Adrenal gland (tissue), 19 donors: ENCODE measurements at places on chromosomes 11 and 22.

DNA sequence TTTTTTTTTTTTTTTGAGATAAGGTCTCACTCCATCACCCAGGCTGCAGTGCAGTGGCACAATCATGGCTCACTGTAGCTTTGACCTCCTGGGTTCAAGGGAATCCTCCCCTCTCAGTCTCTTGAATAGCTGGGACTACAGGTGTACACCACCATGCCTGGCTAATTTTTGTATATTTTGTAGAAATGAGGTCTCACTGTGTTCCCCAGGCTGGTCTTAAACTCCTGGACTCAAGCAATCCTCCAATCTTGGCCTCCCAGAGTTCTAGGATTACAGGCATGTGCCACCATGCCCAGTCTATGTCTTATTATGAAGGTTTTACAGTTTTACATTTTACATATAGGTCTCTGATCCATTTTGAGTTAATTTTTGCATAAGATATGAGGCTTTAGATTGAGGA lies 20.4 kb upstream of the MAPK1 start:
- DNase-seq: no peak

DNA sequence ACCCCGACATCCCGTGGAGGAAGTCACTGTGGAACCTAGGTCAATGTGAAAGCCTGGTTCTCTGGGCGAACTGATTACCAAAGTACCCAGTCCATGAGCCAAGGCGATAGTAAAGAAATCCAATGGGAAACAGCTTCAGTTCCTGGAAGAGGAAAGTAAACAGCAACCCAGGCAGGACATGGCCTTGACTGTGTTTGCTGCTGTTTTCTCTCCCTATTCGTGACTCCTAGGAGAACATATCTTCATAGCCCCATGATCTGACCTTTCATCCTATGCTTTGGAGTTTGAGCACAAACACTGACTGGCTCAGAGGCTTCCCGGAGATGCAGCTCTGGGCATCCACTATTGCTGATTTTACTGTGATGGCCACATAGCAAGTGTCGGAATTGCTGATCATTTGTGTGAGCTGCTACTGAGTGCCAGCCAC lies 45.1 kb downstream of the LRFN4 start:
- no peak for DNase-seq

GRCh38 chr22:29702931-29703501 lies 16.8 kb upstream of the CABP7 start:
- no peak for DNase-seq

GRCh38 chr11:109075976-109076375 lies 346.0 kb upstream of the C11orf87 start:
- no peak for DNase-seq

- DNase-seq: no peak
Observed at GRCh38 chr11:78065203-78065602, 1.5 kb downstream of the THRSP start.

DNA sequence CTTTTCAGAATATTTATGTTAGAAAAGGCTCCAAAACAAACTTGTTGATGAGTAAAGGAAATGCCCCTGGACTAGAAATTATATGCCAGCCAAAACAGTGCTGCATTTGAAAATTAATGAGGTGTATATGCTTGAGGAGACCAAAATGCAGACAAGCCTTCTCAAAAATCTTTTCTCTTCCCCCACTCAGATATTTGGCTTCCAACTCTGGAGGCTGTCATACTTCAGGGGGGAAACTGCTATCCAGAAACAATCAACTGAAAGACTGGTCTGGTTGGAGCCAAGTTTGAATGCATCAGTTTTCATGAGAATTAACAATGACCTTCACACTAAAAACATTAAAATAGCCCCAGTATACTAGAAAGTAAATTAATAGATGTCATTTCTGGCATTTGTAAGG lies 98.2 kb downstream of the SGSM3 start:
- no peak for DNase-seq

DNA sequence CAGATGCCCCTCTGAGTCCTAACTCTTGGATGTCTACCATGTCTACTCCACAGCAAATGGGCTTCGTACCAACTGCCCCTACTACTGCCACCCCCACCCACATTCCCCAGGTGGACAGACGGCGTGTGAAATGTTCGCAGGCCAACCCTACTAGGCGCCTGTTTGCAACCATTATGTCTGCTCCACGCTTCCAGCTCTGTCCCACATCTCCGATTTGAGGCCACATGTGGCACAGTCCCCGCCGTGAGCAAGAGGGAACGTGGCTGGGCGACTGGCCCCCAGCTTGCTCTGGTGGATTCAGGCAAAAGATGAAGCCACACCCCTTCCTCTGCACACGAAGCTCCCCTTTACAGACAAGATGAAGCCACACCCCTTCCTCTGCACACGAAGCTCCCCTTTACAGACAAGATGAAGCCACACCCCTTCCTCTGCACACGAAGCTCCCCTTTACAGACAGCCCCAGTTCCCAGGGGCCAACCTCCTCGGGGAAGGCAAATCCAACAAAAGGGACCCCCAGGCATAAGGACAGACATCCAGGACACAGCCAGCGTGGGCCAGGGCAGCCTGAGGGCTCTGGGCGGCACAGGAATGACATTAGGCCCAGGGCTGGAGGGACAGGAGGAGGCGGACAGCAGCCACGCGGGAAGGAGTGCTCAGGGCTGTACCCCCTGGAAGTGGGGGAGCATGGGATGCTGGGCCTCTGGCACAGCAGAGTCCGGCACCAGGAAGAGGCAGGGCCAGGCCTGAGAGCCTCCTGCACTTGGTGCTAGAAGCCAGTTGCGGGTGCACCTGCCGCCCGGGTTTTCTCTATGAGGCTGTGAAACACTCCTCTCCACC lies 106.2 kb downstream of the SHANK2 start:
- DNase-seq: no peak

- peak; percentile 51 for DNase-seq
Observed at GRCh38 chr11:2376751-2377451, at the start of gene CD81. TSS of gene CD81 (plus strand) at chr11:2377310. CDS start at chr11:2377550, 240 bp downstream.

- no peak for DNase-seq
Observed at GRCh38 chr11:71212871-71213559, 39.4 kb downstream of the SHANK2 start.

DNA sequence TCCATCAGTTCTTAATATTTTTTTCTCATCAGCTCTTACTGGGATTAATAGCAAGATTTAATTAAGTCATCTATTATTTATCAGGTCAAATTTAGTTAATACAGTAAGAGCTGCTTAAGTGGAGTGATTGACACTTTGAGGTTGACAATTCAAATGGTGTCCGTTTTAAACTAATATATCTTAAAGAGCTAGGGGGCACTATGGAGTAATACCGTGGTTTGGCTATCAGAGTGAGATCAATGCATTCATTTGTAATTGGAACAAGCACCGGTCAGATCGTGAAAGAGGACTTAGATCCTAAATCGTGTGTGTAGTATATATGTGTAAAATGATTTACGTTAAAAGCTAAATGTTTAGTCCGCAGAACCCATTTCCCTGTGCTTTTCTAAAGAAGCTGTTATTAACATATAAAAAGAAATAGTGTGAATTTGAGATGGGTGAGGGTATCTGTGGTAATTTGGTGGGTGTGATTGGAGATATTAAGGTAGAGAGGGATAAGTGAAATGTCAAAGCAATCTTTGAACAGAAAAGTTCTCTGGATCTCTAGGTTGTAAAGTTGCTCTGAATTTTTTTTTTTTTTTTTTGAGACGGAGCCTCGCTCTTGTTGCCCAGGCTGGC lies 2.3 kb downstream of the SIK2 start:
- DNase-seq: no peak

DNA sequence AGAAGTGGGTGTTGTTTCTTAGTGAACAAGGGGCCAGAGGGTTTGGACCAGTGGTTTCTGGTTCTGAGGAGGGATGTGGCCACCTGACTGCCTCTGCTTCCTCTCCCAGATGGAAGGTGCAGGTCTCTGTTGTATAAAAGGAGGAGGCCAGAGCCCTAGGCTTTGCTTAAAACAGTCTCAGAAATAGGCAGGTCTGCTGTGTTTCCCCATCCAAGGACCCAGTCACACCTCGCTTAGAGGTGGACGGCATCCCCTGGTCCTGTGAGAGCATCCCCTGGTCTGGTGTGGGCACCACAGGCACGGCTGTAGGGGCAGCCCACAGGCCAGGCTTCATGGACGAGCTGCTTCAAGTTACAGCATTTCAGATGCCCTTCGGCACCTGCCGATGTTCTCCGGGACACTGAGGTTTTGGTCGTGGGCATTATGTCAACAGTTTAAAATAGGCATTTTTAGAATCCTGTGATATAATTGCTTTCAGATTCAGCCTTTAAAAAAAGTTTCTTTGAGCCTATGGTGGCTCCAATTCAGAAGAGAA lies 45.7 kb upstream of the SHANK2 start:
- no peak for DNase-seq

- no peak for DNase-seq
Observed at GRCh38 chr11:108405706-108406105, 61.6 kb downstream of the C11orf65 start.

DNA sequence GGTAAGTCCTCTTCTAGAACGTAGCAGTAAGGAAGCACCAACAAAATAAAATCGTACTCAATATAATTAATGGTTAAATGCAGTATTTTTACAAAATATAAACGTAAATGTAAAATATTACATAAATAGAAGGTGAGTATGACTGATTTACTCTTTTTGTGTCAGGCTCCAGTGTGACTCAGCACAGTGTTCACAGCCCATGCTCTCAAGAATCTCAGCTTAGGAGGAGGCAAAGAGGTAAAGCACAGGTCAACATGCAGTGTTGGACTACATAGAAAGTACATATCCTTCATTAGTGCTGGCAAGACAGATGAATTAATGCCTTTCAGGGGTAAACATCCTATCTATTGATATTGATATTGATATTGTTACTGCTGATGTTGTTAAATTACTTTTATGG lies 2050.6 kb upstream of the RAG2 start:
- DNase-seq: no peak

GRCh38 chr22:22879675-22880155 lies 7.9 kb upstream of the IGLL5 start:
- no peak for DNase-seq

DNA sequence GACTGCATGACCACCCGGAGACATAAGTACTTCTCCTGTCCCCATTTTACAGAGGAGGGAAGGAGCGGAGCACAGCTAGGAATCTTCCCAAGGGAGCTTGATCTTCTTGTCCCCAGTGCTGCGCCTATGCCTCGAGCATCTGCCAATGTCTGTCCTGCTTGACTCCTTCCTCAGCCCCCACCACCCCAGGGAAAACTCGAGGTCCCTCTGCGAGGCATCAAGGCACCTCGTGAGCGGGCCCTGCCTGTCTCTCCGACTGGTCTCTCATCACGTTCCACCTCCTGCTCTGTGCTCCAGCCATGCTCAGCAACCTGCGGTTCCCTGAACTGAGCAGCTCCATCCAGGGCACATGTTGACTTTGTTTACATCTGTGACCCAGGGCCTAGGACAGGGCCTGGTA lies 2.5 kb downstream of the NCF4 start:
- DNase-seq: no peak

DNA sequence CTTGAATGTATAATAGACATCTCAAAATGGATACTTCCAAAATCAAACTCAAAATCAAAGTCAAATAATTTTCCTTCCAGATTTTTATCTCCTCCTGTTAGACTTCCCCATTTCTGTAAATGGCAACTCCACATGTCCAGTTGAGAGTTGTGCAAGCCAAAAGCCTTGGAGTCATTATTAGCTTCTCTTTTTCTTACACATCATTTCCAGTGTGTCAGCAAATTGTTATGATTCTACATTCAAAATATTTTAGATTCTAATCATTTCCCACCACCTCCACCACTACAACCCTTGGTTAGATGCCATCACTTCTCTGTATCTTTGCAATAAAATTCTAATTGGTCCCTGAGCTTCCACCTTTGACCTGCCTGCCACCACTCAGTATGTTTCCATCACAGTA lies 155.7 kb downstream of the CNTN5 start:
- no peak for DNase-seq

DNA sequence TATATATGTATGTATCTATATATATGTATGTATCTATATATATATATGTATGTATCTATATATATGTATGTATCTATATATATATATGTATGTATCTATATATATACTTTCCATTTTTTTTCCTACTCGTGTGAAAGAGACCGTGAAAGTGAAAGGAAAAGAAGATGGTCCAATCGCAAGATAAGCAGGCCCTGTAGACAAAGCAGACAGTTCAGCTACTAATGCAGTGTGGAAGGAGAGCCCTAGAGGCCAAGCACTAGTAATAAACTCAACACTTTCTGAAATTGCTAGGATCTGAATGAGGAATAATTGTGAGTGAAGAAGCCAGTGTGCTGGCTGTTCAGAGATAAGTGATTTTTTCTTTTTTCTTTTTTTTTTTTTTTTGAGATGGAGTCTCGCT lies 47.2 kb downstream of the MCHR1 start:
- DNase-seq: peak; percentile 39

GRCh38 chr11:6110011-6110410 lies 2.5 kb downstream of the OR56B4 start:
- no peak for DNase-seq

DNA sequence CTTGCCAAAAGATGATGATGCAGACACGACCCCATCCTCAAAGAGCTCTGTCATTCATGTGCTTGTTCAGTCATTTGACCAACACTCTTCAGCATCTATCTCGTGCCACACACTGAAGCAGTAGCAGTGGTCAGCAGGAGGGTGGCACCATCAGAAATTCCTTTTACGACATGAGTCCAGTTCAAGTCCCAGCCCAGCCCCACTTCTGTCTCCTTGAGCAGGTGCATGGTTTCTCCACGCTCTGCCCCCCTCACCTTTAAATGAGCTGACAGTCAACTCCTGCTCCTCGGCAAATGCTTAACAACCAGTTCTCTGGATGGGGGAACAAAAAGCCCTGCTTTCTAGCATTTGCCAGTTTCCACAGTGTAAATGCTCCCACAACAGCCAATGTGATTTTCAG lies 60.9 kb downstream of the SYN3 start:
- no peak for DNase-seq

DNA sequence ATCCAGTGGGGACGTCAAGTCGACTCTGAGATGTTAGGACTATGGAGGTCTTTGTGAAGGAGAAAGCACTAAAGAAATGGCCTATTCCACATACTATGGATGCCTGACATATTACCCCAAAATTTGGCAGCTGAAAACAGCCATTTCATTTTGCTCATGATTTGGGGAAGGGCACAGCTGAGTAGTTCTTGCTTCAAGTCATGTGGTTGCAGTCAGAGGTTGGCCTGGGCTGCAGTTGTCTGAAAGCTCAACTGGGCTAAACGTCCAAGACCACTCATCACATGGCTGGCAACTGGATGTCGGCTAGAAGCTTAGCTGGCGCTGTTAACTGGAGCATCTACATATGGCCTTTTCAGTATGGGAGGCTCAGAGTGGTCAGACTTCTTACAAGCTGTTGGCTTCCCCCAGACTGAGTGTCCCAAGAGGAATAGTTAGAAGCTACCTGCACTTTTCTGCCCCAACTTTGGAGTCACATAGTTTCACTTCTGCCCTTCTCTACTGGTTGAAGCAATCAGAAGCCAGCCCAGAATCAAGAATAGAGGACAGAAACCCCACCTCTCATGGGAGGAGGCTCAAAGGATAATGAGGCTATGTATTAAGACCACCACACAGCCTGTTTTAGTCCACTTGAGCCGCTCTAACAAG lies 14.1 kb downstream of the SLC35C1 start:
- DNase-seq: no peak

DNA sequence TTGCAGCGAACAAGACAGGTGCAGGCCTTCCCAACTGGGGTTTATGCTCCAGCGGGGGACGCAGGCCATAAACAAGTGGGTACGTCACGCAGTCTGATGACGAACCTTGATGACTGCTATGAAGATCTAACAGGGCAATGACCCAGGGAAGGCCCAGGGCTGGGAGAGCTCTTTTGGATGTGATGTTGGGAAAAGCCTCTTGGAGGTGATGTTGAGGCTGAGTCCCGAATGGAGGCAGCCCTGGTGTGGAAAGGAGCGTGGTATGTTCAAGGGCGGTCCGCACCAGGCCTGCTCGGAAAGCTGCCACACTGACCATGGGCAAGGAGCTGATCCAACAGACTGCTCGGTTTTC lies 5.8 kb downstream of the FADS2 start:
- DNase-seq: peak; percentile 47

- no peak for DNase-seq
Observed at GRCh38 chr11:37108436-37109285, 510.6 kb upstream of the RAG2 start.
